ENCODE measurements at places on chromosomes 7 and 10. TPM values are rescaled to one million over a fixed set of nuclear protein-coding genes. Genes with fewer than 3 reads are reported as not detected.

ODAD2 gene
- total RNA-seq = 0.76 TPM

DNA sequence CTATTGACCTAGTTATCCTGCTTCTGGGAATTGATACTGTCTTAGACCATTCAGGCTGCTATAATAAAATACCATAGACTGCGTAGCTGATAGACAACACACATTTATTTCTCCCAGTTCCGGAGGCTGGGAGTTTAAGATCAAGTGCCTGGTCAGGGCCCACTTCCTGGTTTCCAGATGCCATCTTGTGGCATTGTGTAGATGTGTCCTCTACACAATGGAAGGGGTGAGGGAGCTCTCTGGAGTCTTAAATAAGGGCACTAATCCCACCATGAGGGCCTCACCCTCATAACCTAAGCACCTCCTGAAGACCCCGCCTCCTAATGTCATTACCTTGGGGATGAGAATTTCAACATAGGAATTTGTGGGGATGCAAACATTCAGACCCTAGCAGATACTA, 62.4 kb downstream of the SLC35B4 start:
- DNase-seq = no peak

AS3MT gene
- total RNA-seq = 5.2 TPM

GRCh38 chr10:29805134-29805723, 170.5 kb upstream of the SVIL start:
- no peak for DNase-seq

LIPM gene
- not detected for total RNA-seq

LRRC4 gene
- total RNA-seq = 1.6 TPM

HELLS gene
- 46.0 TPM for total RNA-seq

DNA sequence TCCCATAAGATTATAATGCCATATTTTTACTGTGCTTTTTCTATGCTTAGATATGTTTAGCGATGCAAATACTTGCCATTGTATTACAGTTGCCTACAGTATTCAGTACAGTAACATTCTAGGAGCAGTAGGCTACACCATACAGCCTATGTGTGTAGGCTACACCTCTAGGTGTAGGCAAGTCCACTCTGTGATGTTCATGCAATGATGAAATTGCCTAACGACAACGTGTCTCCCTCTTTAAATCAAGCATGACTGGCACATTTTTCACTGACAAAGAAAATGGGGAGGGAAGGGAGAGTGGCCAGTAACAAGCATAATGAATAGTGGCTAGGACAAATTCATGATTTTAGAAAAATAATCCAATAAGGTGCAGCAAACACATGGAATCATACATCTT, 1.7 kb downstream of the NCAPG2 start:
- DNase-seq = no peak

COL1A2 gene
- total RNA-seq = 55.3 TPM

DNA sequence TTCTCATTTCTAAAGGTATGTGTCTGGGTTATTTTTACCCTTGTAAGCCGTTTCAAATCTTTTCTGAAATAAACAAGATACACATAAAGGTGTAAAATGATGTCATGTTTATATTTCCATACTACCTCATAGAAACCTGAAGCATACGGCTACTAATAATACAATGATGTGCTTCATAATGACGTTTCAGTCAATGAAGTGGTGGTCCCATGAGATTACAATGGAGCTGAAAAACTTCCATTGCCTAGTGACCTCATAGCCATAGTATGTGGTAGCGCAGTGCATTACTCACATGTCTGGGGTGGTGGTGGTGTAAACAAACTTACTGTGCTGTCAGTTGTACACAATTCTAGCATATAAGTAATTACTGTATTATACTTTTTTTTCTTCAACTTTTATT, 24.9 kb downstream of the EPDR1 start:
- DNase-seq = no peak

DNAJB9 gene
- total RNA-seq = 13.2 TPM

DNA sequence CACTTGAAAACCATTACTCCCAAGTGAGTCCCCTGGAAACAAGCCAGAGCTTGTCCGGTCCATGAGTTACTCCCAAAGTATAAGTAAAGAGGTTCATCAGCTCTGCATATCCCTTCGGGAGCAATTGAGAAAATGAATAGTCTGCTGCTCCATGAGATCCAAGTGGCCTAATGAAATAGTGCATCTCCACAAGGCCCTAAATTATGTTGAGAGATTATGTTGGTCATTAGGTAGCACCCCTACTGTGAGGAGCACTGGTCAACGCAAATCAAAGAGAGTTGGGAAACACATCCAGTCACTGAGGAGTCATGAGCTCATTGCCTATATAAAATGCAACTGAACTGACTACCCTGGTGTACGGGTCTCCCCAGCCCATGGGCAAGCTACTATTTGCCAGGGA, 205.5 kb upstream of the AOAH start:
- no peak for DNase-seq

PPP1R17 gene
- total RNA-seq = 0.14 TPM

DNA sequence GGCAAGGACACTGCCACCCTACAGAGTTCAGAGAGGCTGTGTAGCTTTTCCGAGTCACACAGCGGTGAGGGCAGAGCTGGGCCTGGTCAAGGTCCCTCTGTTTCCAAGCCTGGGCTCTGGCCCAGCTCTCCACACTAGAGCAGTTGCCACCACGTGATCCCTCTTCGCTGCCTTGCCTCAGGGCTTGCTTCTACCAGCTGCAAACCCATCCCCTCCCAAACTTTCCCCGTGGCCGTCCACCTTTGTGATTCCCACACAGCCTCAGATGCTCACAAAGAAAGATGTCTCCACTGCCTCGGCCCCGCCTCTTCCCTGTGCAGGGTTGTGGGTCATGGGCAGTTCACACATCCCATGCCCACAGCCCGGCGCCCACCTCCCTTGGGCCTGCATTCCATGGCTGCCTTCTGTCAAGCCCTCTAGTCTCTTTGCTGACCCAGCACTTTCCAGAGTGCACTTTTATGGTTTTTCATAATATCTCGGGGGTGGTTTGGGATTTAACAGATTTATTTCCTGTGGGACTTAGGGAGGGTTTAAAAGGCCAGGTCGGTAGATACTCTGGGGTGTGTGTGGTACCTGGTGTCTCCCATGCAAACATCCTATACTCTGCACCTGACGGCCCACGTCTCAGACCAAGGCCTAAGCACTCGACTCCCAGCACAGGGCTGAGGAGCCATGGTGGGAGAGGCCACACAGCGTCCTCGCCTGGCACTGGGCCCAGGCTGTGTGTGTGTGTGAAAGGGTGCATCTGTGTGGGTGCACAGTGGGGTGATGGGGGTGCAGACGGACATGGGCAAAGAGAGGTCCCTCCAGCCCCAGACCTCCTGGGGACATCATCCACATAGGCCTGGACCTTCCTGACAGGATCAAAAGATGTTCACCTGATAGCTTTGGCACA, 59.6 kb downstream of the PKD1L1 start:
- DNase-seq = no peak

DGKI gene
- total RNA-seq = 0.33 TPM

- no peak for DNase-seq
These were observed 315.1 kb downstream of the BBS9 start for GRCh38 chr7:33444511-33444910.

All from thymus (tissue), 14 donors.